ENCODE measurements at places on chromosomes 7 and 10. TPM values are rescaled to one million over a fixed set of nuclear protein-coding genes. Genes with fewer than 3 reads are reported as not detected.

Gene ADRA2A
- total RNA-seq = not detected

Gene PDLIM1
- total RNA-seq = 28.2 TPM

Gene CYP3A4
- not detected for total RNA-seq

Gene CPA2
- not detected for total RNA-seq

Gene LIPK
- total RNA-seq = not detected

Gene DYDC1
- total RNA-seq = not detected

Gene TAS2R5
- total RNA-seq = 0.26 TPM

Gene CPN1
- not detected for total RNA-seq

Gene RBM20
- 1.3 TPM for total RNA-seq

Gene SH2D4B
- total RNA-seq = not detected

Gene SPAM1
- not detected for total RNA-seq

Gene GPER1
- total RNA-seq = 4.9 TPM

Gene SH2B2
- total RNA-seq = 8.8 TPM

Gene AOAH
- not detected for total RNA-seq

Gene VAX1
- 0.98 TPM for total RNA-seq

Gene STEAP1B
- total RNA-seq = 0.47 TPM

Gene ETV1
- total RNA-seq = 20.6 TPM

Gene DKK1
- total RNA-seq = 1,187 TPM

Gene SLC18A3
- not detected for total RNA-seq

Gene OSBPL3
- 11.6 TPM for total RNA-seq

Gene ECHDC3
- total RNA-seq = not detected

Gene MYH16
- total RNA-seq = 4.7 TPM

Gene MYOZ1
- total RNA-seq = 0.17 TPM

Gene PKD2L1
- total RNA-seq = not detected

Gene GDF2
- total RNA-seq = not detected

Gene ZRANB1
- total RNA-seq = 12.8 TPM

Gene NPS
- total RNA-seq = not detected

Gene UPK3BL2
- 22.5 TPM for total RNA-seq

Gene PTPRE
- 5.0 TPM for total RNA-seq

Gene HYAL4
- 0.98 TPM for total RNA-seq

Gene DPYSL4
- 10.9 TPM for total RNA-seq

Gene VWDE
- 7.7 TPM for total RNA-seq

Gene GPC2
- 2.3 TPM for total RNA-seq

Gene ASB10
- not detected for total RNA-seq
